ENCODE measurements at places on chromosomes 5 and 9.

- no peak for DNase-seq
These were observed 47.1 kb upstream of the RICTOR start for GRCh38 chr5:39121315-39121714.

DNA sequence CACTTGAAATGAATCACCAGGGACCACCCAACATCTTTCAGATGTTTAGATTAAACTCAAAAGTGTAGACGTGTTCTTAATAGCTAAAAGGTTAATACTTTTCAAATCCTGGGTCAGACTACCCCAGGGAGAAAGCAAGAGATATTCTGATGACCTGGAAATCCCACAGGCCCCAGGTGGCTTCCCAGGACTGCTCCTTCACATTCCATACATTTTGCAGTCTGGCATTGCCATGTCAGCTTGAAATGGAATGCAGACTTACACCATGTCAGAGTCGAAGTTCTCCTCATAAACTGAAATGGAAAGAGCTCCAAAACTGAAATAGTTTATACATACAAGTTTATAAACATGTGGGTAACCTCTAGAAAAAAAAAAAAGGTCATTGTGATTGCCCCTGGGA, 61.5 kb downstream of the TMEM167A start:
- no peak for DNase-seq

GRCh38 chr5:61519728-61520277, 187.7 kb downstream of the ZSWIM6 start:
- no peak for DNase-seq

- DNase-seq: no peak
These were observed 120.1 kb downstream of the WNK2 start for GRCh38 chr9:93303806-93304573.

DNA sequence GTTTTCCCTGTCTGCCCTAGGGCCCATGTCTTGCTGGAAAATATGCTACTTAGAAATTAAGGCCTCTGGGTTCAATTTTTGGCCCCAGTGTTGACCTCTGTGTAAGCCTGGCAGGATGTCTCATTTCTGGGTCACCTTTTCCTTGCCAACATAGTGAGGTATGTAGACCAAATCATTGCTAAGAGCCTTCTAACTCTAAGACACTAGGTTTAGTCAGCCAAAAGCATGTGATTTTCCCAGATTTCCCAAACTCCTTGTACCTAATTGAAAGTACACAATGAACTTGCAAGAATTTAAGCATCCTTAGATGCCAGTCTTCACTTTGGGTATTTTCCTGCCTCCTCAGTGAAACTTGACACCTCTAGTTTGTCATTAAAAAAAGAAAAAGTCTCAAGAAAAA, 77.0 kb downstream of the GALNT10 start:
- no peak for DNase-seq

GRCh38 chr9:35798658-35799374, 7.4 kb downstream of the NPR2 start:
- no peak for DNase-seq

GRCh38 chr9:36191290-36191645, 547 bp downstream of the CLTA start:
- DNase-seq: peak; percentile 49

DNA sequence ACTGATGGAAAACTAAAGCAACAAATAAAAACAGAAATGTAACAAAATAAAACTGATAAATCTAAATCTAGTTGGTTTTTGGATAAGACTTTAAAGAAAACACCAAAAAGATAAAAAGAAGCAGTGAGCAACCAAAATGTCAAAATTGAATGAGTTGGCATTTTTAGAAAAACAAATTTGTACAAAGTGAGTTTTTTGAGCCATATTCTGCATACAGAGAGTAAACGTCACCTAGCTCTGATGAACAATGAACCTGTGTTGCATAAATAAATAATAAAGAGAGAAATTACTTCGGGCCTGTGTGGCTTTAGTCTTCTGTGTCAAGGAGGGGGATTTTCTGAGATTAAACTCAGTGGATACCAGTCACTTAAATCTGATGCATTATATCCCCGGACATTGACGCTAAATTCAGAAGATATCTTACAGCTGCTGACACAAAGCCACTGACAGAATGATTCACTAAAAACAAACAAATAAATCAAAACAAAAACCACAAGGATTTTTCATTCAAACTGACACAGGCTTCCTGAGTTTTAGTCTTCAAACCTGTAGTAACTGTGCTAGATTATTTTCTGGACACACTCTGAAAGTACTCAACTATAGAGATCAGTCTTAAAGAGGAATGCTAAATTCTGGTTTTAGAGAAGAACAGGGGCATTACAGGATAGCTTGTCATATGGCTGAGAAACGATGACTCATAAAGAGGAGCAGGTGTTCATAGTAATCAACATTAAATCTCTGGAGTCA, 403.5 kb upstream of the ST8SIA4 start:
- DNase-seq: no peak

DNA sequence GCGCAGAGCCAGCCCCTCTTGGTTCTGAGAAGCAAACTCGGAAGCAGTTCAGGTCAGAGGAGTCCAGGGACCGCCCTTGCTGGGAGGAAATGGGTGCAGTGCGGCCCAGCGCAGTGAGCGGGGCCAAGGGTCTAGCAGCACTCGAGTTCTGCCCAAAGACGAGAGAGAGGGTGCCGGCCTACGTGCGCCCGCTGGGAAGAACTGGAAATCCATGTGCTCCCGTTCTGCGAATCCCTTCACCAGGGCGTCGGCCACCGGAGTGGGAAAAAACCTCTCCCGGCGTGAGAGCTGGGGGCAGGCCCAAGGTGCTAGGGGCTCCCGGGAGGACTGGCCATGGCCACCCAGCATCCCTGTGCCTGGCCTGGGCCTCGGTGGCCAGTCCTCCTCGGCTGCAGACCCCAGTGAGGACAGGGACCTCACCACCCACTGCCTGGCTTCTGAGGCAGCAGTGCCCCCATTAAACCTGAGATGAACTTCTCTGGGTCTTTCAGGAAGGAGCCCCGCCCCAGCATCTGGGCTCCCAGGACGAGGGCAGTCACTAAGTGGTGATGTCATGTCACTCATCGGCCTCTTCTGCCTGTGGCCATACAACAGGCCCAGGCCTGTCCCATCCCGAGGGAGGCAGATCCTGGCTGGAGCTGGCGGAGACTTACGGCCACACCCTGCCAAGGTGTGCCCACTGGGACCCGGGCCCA, 10.6 kb downstream of the TMEM250 start:
- no peak for DNase-seq
